ENCODE measurements at places on chromosomes 13 and 19.

GRCh38 chr19:39710333-39710890 is 6.1 kb downstream of the LGALS14 start:
- DNase-seq: no peak

DNA sequence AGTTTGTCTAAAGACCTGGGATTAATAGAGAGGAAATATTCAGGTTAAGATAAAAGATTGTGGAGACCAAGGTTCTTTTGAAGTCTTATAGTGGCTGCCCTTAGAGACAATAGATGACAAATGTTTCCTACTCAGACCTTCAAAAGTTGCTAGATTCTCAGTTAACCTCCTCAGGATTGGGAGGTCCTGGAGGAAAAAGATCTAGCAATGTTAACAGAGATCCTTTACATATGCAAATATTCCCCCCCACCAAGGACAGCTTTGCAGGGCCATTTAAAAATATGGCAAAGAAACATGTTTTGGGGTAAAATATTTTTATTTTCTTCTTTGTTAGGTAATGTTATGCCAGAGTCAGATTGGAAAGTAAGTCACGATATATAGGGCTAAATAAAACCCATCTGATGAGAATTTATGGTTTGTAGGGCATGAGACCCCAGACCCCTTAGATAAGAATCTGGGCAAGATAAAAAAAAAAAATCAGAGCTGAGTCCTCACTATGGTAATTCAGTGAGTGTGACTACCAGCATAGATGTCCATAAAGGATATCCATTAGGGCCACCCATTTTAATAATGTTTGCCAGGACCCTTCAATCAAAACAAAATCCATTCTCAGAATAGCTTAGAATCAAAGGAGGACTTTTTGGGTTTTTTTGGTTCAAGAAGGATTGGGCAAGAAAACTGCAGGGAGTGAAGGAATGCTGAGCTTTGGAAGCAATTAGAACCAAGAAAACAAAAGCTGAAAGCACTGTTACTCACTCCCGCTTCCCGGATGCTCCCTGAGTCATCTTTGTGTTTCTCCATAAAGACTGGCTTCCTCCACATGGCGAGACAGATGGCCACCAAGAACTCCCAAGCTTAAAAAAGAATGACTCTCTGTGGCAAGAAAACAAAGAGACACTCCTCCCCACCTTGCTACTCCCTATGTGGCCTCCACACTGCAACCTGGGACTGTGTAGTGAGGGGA is 28.2 kb downstream of the VSTM1 start:
- DNase-seq: no peak

- no peak for DNase-seq
Measured at GRCh38 chr19:18432275-18433014, 5.5 kb downstream of the ISYNA1 start.

DNA sequence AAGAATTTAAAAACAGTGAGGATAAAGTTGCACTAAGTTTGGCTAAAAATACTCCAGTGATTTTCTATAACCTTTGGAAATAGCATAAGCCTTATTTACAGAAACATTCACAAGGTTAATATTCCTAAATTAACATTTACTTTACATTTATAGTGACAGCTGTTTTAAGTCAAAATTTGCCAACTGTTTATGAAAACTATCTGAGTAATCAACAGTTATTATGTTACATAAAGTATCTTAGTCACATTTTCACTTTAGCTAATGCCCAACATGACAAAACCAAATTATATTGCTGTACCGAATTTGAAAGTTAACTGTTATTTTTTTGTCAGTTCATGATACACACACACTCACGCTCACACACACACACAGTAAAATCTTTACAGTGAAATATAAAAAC is 1.2 kb downstream of the TNFRSF19 start:
- no peak for DNase-seq

GRCh38 chr13:76892488-76892887 is 6.3 kb upstream of the KCTD12 start:
- no peak for DNase-seq

GRCh38 chr19:48480558-48481500 is 11.7 kb downstream of the CYTH2 start:
- DNase-seq: peak; percentile 53

DNA sequence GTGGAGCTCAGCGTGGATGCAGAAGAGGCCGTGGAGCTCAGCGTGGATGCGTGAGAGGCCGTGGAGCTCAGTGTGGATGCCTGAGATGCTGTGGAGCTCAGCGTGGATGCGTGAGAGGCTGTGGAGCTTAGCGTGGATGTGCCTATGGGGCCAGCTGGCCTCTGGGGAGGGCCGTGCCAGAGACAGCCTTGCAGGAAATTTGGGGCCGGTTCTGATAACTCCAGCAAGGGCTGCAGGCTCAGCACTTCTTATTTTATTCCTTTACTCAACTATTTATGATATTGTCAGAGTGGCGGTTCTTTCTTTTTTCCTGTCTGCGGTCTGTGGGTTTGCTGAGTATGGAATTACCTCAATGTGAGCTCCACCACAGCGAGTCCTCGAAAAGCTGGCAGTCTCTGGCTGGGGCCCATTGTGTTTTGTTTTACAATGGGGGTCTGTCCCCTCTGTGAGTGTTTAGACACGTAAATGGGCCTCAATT is 17.8 kb upstream of the TMEM255B start:
- DNase-seq: no peak

DNA sequence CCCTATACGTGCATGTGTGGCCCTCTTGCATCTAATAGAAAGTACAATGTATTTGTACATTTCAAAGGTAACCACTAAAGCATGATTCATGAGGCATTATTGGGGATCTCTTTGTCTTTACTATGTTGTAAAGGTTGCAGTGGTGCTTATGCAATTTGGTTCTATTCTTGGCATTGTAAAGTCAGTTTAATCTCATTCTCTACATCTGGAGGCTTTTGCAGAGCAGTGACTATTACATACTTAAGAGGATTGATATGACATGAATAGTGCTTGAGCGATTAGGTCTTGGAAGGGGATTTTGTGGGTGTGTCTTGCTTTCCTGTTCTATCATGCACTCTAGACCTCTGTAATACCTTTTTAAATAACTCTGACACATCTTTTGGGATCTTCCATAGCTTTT is 610.0 kb downstream of the EFNB2 start:
- DNase-seq: no peak

DNA sequence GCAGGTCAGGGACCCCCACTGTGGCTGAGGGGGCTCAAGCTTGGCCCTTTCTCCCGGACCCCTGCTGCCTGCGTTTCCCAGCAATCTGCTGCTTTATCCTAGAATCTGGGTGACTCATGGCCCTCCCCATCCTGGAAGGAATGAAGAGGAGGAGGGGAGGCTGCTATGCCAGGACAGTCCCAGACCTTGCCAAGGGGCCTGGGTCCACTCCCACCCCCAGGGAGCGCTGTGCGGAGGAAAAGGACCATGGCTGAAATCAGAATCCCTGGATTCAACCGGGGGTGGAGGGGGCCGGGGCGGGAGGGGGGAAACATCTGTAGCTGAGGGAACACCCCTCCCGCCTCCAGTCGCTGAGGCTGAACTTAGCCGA is 20.5 kb downstream of the ZNF114 start:
- DNase-seq: no peak

DNA sequence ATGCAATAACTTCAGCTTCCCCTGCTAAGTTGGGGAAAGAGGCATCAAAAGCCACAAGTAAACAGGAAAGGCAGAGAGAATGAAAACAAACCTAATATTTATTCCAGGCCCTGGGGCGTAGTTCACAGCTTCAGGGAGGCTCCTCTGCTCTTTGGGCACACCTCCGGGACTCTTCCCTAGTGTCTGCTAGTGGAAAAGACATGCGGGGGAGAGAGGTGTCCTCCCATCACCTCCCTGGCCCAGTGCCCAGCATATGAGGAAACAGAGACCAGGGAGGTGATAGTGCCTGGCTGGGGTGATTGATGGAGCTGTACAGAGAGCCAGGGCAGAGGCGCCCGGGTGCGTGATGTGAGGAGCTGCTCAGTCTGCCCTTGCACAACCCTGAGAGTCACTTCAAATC is 71.0 kb downstream of the RASL11A start:
- no peak for DNase-seq

GRCh38 chr13:27744801-27745200 is 47.5 kb upstream of the GSX1 start:
- no peak for DNase-seq

DNA sequence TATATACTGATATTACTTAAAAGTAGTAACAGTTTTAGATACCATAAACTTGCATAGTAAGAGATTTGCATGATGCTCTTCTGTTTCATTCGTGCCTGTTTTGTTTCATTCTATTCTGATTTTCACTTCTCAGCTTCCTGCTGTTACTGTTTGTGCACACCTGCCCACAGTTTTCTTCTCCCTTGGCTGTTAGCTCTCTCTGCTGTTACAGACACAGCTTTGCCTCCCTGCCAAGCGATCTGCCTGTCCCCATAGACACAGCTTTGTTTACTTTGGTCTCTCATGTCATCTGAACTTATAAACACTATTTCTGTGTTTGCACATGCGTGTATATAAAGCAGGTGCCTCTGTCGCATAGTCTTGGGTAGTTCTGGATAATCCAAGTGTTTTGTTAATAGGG is 21.4 kb upstream of the UPF3A start:
- DNase-seq: no peak

GRCh38 chr19:40632311-40633036 is 31.3 kb downstream of the LTBP4 start:
- DNase-seq: no peak

DNA sequence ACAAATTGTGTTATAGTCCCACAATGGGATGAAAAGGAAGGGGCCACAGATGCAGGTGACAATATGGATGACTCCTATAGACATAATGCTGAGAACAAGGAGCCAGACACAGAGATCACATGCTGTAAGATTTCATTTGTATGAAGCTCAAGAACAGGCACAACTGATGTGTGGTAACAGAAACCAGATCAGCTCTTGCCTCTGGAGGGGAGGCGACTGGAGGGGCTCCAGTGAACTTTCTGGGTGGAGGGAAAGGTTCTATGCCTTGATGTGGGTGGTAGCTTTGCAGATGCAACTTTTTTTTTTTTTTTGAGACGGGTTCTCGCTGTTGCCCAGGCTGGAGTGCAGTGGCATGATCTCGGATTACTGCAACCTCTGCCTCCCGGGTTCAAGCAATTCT is 6.0 kb upstream of the RABAC1 start:
- no peak for DNase-seq

DNA sequence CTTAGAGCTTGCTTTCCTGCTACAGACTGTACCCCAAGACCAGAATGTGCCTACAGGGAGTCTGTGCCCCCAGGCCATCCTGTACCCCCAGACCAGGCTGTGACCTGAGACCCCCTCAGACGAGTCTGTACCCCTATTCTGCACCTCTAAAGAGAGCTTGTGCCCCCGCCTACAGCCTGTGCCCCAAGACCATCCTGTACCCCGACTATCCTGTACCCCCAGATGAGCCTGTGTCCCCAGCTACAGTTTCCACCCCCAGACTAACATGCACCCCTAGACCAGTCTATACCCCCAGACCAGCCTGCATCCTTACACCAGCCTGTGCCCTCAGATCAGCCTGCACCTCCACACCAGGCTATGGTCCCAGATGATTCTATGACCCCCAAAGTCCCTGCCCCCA is 2.0 kb downstream of the CACNG6 start:
- no peak for DNase-seq

- DNase-seq: no peak
Measured at GRCh38 chr13:23990455-23990854, 93.2 kb upstream of the C1QTNF9B start.

GRCh38 chr13:101242720-101243119 is 173.6 kb downstream of the NALCN start:
- no peak for DNase-seq

DNA sequence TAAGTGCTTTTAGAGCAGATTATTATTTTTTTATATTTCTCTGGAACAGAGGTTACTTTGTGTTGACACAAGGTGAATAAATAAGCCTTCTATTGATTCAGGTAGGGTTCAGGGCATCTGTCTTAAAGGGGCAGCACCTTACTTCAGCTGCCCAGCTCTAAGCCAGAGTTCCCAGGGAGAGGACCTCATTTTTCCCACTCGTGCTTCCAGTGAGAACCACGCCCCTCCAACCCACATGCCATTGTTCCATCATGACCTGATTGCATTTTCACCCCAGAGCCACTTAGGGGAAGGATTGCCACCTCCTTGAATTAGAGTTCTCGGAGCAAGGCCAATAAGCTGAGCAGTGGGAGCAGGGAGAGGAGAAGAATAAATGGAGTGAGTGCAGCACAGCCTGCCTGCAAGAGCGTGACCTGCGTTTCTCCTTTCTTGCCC is 104.3 kb upstream of the FRY start:
- no peak for DNase-seq

DNA sequence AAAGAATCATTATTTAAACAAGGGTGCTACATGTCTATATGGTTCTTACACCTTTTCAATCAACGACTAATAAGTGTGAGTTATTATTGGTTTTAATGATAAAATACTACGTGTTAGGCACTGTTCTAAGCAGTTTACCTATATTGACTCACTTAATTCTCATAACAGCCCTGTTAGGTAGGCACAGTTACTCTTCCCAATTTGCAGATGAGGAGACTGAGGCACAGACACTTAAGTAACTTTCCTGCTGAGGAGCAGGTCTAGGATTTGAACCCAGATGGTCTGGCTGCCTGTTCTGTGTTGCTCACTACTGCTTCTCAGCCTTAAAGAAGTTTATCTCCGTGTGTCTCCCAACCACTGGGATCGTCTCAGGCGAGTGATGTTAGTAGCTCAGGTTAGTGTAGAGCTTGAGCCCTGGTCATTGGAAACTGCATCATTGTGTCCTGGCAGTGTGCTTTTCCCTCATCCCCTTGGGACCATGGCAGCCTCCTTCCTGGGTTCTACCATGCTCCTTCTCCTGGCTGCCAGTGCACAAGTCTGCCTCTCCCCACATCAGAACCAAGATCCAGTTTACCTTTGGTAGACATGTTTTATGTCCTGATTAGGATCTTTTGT is 10.9 kb downstream of the UBAC2 start:
- no peak for DNase-seq

- DNase-seq: no peak
Measured at GRCh38 chr13:44573790-44574465, 2.2 kb downstream of the TSC22D1 start.

- no peak for DNase-seq
Measured at GRCh38 chr19:16459680-16460079, 12.1 kb downstream of the EPS15L1 start.

GRCh38 chr19:55606471-55606787 is 982 bp downstream of the ZNF865 start:
- no peak for DNase-seq

- DNase-seq: no peak
Measured at GRCh38 chr19:28026636-28027035, 1186.3 kb downstream of the UQCRFS1 start.

Measured in activated gamma-delta T cell treated with Interleukin-2 at 50 U/mL for 16 hours (primary cell).